ENCODE measurements at places on chromosomes 1 and 21.

GRCh38 chr1:169108863-169109560 is 2.5 kb downstream of the ATP1B1 start:
- peak; percentile 64 for DNase-seq

- DNase-seq: peak; percentile 3
These were observed 1.5 kb downstream of the KCNA3 start for GRCh38 chr1:110673197-110673701.

DNA sequence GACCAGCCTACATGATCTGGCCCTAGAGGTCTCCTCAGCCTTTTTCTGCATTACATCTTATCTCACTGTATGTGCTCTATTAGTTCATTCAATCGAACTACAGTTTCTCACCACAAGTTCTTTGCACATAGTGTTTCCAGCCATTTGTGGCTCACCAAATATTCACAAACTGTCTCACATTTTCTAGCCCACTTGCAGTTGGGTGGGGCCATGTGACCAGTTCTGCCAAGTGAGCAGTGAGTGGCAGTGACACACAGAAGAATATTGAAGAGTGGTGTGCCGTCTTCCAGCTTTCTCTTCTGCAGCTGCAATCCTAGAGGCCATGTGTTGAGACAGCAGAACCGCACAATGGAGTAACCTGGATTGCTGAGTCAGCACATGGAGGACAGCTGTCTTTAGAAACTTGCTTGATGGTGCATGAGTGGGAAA is 103.2 kb upstream of the ZNF644 start:
- DNase-seq: no peak

GRCh38 chr1:19973616-19974015 is 5.8 kb downstream of the PLA2G2A start:
- DNase-seq: no peak

- no peak for DNase-seq
These were observed 138.9 kb upstream of the DMRTA2 start for GRCh38 chr1:50562106-50562505.

GRCh38 chr1:61070054-61070453 is 12.3 kb upstream of the NFIA start:
- no peak for DNase-seq

GRCh38 chr1:190578526-190578925 is 100.9 kb upstream of the BRINP3 start:
- no peak for DNase-seq

- peak; percentile 35 for DNase-seq
These were observed 490.8 kb upstream of the ADGRL4 start for GRCh38 chr1:79497193-79497773.

DNA sequence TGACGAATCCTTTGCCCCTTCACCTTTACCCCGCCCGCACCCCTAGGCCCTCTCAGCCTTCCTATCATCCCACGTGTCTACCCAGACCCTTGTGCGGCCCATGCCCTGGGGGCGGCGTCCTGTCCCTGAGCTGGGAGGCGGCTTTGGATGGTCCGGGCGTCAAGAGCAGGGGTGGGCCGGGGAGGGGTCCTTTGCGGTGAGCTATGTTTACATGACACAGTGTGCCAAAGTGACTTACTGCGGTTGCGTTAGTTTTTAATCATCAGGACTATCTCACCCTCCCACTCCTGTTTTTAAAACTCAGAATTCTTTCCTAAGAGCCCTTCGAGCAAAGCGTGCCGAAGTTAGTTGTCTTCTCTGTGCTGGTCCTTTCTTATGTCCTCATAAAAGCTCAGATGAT is 144.6 kb downstream of the PGBD5 start:
- DNase-seq: no peak

DNA sequence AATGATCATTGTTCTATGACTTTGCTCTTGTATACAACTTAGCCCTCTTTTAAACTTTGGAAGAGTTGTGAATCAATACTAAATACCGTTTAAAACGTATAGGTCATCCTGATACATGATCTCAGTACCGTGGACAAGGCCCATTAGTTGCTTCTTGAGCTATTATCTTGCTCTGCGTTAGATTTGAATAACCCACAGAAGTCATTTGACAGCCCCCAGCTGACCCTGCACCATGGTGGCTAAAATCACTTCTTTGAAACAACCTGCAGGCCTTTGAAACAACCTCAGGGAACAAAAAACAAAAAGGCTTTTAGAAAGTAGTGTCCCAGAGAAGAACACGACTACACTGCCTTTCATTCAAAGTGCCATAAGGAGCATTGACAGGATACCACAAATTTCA is 473.0 kb upstream of the ADGRL2 start:
- DNase-seq: no peak

- no peak for DNase-seq
These were observed 523.5 kb upstream of the CAMK1G start for GRCh38 chr1:209059981-209060380.

Data from GM20000 (cell line).